ENCODE measurements at places on chromosomes 5 and 9.

GRCh38 chr5:18003312-18003711 is 369.1 kb downstream of the TAF11L14 start:
- DNase-seq, result no peak

- DNase-seq, result no peak
Measured at GRCh38 chr5:149345892-149346222, 558 bp downstream of the GRPEL2 start.

DNA sequence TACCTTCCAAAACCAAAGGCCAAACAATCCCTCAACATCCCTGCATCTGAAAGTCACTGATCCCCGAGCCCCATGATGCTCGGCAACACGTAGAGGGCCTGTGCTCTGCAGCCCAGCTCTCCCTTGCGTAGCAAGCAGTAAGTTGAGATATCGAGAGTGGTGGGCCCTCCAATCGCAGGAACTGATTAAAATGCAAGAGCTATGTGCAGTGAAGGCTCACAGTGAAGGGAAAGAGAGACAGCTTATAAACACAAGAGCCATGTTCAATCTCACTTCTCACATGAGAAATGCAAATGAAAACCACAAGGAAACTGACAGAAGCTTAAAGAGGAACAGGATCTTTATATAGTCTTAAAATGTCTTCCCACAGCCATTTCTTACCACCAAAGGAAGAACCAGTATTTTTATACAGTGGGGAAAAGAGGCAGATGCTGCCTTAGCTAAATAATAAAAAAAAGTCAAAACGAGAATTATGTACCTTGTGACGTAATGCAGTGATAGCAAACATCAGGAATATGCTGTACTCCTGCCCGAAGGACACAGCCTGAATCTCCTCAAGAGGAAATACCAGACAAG is 24.6 kb downstream of the TTF1 start:
- DNase-seq, result no peak

DNA sequence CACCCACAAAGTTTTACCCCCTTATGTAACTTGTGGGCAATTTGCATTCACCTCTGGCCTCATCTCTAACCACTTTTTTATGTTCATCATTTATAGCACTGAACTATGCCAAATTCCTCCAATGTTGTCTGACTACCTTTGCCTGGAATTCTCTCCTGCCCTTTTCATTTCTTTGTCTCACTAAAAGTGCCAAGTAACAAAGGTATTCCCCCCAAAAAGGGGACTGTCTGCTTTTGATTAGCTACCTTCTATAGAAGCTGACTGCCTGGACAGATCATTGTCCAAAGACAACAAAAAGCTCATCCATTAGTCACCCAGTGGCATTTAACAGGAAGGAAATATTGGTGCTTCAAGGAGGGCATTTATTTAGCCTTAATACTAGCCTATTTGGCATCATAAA is 189.9 kb upstream of the VCAN start:
- DNase-seq, result no peak

GRCh38 chr5:133744960-133745308 is 132.6 kb upstream of the FSTL4 start:
- no peak for DNase-seq

DNA sequence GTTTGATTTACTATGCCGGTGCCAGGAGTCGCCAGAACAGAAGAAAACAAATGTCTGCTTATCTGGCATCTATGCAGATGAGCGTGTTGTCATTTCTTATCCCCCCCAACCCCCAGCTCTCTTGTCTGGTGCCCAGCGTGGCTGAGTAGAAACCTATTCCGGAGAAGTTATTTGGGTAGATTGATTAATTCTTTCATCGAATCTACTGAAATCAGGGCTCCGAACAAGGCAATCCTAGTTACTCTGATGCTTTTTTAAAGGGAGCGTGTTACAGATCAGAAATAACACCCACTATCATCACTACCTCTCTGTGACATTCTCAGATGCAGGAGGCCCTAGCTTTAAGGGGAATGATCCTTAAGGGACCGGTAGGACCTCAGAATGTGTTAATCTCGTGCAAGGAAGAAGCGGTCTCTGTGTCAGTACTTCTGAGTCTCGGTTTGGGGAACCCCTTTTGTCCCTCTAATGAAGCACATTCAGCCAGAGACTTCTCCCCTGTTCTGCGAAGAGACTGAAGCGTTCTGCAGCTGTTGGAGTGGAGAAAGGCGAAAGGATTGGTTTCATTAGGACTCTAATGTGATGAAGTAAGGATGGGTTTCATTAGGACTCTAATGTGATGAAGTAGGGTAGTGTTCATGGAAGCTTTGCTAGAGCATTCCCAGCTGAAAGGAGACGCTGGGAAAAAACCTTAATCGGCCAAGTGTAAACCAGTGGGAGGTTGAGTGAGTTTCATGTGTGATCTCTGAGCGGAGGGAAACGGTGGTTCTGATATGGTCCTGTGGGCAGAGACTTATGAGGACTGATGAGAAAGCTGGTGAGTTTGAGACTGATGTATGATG is 1.5 kb downstream of the PIP5K1B start:
- no peak for DNase-seq

- DNase-seq, result peak; percentile 16
Measured at GRCh38 chr9:15272377-15272928, 34.6 kb downstream of the TTC39B start.

GRCh38 chr9:38201844-38202243 is 132.8 kb upstream of the SHB start:
- no peak for DNase-seq

GRCh38 chr5:95382801-95383200 is 8.4 kb upstream of the FAM81B start:
- peak; percentile 35 for DNase-seq

- no peak for DNase-seq
Measured at GRCh38 chr9:37410969-37411785, 11.3 kb upstream of the GRHPR start.

DNA sequence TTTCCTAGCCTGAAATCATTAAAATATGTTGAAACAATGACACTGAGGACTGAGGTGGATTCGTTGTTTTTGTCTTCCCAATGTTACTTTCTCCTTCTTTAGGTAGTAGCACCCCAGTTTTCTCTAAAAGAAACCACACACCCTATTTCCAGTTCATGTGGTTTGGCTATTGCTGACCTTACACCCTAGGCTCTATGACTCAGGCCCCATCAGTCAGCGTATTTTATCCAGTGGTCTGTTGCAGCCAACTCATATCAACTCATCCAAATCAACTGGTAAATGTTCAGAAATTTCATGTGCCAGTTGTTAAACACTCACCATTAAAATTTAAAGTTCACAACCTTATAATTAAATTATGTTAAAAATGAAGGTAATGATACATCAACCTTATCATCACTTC is 44.6 kb upstream of the NFIB start:
- no peak for DNase-seq

GRCh38 chr5:15002791-15003190 is 131.2 kb upstream of the ANKH start:
- DNase-seq, result no peak

- DNase-seq, result no peak
Measured at GRCh38 chr5:141342773-141343172, 856 bp upstream of the PCDHGA3 start.

DNA sequence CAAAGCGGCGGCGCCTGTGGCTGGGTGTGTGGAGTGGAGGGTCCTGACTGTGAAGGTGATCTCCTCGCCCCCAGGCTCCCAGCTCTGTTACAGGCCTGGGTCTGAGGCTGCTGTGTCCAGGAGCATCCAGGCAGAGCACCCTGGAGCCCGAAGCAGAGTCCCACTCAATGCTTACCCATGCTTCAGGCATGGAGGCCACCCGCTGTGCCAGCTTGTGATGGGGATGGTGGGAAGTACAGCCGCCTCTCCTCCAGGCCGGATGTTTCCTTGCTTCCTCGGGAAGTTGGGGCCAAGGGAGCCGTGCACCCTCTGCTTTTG is 255.9 kb upstream of the IRX1 start:
- no peak for DNase-seq

GRCh38 chr5:175386526-175386925 is 57.5 kb downstream of the DRD1 start:
- no peak for DNase-seq

GRCh38 chr5:148780711-148781110 is 45.7 kb upstream of the ADRB2 start:
- no peak for DNase-seq

- no peak for DNase-seq
Measured at GRCh38 chr5:155189476-155189875, 175.9 kb downstream of the KIF4B start.

GRCh38 chr9:119802621-119803020 is 433.4 kb upstream of the BRINP1 start:
- DNase-seq, result no peak

- DNase-seq, result no peak
Measured at GRCh38 chr9:135962696-135963307, 1.6 kb upstream of the UBAC1 start.

DNA sequence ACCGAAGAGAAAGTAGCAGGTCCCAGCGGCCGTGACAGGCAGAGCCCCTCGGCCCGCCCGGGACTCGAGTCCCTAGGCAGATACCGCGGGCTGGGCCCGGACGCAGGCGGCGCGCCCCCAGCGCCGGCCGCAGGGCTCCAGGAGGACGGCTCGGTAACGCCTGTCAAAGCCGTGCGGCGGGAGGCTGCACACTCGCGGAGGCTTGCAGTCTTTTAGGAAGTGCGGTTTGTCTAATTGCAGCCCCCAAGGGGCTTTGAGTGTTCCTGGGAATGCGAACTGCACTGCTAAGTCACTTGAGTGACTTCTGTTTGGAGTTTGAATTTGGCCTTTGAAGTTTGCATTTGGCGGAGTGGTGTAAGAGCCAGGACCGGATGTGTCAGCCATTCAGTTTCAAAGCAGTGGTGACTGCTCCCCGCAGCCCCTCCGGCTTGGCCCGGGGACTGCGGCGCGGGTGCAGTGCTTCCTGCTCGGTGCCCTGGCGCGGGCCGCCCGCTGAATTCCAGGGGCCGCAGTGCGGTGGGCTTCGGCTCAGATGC is 1.3 kb downstream of the MAP3K1 start:
- DNase-seq, result no peak

Measured in NCI-H1105 (cell line).